ENCODE measurements at places on chromosomes 11 and 22.

DNA sequence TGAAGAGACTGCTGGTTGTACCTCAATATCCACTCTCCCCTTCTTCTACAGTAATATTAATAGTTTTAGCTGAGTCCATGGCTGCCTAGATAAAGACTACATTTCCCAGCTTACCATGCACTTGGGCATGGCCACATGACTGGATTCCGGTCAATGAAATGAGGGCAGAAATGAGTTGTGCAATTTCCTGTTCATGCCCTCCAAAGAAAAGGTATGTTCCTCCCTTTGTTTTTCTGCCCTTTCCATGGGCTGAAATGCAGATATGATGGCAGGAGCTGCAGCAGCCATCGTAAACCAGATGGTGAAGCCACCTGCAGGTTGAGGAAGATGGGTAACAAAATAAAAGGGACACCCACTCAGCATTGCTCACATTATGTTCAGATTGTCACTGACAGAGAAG is 15.3 kb upstream of the ELFN2 start:
- DNase-seq, result no peak

DNA sequence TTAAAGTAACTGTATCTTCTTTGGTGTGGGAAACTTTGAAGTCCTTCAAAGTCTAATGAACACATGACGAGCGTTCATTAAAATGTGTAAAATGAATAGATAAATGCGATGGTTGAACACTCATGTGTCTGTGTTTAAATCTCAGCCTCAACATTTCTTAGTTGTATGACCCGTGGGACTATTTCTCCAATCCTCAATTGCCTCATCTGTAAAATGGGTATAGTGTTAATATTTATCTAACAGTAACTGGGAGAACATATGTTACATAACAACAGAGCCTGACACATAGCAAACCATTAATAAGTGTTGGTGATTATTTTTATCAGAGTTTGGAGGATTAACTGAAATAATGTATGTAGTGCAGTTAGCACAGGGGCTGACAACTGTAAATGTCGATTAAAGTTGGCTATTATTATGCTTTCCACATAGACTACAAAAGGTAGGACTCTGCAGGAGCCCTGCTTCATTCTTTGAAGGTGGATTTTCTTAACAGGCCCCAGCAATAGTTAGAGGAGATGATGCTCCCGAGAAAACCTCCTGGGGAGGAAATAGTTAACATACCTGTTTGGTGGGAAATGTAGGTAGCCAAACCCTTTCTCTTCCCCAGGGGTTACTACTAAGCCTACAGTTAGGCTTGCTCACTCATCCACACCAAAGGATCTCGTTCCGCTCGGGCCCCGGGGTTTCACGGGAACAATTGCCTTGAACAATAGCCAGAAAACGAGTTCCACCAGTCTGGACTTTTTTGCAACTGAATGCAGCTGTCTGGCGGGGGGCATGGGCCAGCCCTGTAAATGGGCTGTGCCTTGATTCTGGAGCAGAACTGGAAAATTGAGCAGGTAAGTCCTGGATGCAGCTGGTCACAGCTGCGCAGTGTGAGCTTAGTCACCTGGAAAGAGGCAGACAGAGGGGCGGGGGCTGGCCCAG is 133.4 kb downstream of the DBX1 start:
- no peak for DNase-seq

DNA sequence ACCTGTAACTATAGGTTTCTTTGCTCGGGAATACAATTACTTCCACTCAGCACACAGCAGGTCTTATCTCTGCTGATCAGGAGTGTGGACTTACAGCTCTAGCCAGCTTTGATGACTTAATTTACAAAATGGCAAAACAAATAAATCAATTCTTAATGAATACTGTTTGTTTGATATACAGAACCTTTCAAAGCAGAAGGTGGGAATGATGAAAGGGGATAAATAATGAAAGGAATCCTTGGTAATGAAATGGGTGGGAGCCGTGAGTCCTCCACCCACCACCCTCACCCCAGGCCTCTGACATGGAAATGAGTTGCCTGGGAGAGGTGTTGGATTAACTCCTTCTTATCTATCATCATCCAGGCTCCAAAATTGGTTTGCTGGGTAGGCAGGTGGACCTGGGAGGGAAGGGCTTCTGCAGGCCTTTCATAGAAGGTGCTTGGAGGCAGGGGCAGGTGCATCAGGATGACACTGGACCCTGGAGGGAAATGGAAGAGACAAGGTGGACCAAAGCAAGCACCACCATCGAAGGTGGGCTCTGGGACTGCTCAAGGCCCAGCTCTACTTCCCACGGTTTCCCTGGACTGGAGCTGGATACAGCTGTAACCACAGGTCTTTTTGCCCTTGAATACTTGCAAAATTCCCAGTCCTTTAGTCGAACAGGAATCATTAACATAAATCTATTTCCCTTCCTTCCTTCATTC is 23.0 kb downstream of the POU2AF1 start:
- no peak for DNase-seq

GRCh38 chr22:28710576-28711191 is 30.9 kb downstream of the CHEK2 start:
- DNase-seq, result peak; percentile 74

DNA sequence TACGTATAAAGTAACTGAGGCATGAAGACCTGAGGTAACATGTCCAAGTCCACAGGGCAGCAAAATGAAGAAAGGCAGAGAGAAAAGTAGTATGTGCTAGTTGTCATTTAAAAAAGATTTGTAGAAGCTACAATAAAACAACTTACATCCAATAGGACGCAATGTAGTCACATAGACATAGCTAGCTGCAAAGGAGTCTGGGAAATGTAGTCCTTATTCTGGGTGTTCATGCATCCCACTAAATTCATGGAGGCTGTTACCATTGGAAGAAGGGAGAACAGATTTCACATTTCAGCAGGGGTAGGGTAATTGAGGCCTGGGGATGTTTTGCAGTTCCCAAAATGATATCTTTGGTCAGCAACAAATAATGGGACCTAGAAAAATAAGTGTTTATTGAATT is 571.4 kb downstream of the MIAT start:
- no peak for DNase-seq

- DNase-seq, result no peak
Measured at GRCh38 chr11:28338371-28338770, 230.2 kb downstream of the METTL15 start.

DNA sequence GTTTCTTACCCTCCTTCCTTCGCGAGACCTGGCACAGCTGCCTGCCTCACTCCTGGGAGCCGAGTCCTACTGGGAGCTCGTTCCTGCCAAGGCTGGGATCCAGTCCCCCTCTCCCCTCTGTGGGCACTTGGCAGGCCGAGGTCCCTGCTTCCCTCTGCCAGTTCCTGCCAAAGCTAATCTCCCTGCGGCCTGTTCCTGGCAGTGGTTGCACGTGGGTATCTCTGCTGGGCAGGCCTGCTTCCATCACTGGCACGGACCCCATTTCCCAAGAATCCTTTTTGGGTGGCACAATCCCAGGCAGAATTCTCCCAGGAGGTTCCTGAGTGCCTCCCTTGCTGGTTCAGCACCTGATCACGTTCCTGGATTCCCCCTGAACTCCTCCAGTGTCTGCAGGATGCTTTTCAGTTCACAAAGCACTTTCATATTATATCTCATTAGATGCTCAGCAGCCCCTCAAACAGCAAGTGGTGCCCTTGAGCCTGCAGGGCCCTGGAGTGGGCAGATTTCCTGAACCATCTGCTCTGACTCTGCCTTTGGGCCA is 96.5 kb downstream of the RRM1 start:
- DNase-seq, result no peak

- no peak for DNase-seq
Measured at GRCh38 chr11:66221726-66222236, 46.7 kb upstream of the RAB1B start.

- no peak for DNase-seq
Measured at GRCh38 chr11:134696455-134696854, 284.4 kb upstream of the B3GAT1 start.

DNA sequence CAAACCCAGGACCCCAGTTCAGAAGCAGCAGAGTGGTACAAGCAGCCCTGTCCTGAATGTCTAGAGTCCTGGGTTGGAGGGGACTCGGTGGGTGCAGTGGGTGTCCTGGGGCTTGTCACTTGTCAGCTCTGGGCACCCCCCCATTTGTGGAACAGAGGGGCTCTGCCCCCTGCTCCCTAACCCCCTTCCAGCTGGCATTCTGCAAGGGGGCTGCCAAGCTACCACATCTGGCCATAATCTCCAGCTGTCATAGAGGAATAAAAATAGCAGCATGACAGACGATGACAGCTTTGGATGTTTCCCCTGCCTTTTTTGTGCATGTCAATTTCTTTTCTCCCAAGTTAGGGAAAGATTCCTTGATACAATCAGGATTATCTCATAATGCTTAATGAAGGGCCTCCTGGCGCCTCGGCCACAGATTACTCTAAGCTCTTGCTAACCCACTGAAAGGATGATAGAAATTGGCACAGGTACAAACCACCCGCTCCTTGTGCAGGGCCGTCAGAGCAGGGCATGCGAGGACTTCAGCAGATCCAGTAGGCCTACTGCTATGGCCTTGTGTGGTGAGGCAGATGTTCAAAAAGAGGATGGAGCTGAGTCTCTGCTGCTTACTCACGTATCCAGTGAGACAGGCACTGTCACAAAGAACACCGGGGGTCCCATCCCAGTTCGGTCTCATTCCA is 83.0 kb downstream of the ISX start:
- DNase-seq, result no peak

Measured in HS-5 (cell line).